Activated T-cell treated with anti-CD3 and anti-CD28 coated beads for 1 hour (primary cell): ENCODE measurements at places on chromosomes 7 and 10.

GRCh38 chr10:95759233-95759826 is 3.4 kb downstream of the ENTPD1 start:
- DNase-seq = no peak

GRCh38 chr7:130900471-130901076 is 166.6 kb upstream of the KLF14 start:
- DNase-seq = no peak

- peak; percentile 21 for DNase-seq
Observed at GRCh38 chr7:139915864-139916716, 87.0 kb downstream of the TBXAS1 start.

GRCh38 chr7:143884969-143885559 is 16.9 kb downstream of the TCAF1 start:
- no peak for DNase-seq

- peak; percentile 87 for DNase-seq
Observed at GRCh38 chr10:80078448-80079311, at the start of gene TMEM254. TMEM254 (plus strand) TSS chr10:80078665; CDS start chr10:80078700, 35 bp downstream.

- no peak for DNase-seq
Observed at GRCh38 chr7:38658921-38659320, 27.7 kb upstream of the AMPH start.

DNA sequence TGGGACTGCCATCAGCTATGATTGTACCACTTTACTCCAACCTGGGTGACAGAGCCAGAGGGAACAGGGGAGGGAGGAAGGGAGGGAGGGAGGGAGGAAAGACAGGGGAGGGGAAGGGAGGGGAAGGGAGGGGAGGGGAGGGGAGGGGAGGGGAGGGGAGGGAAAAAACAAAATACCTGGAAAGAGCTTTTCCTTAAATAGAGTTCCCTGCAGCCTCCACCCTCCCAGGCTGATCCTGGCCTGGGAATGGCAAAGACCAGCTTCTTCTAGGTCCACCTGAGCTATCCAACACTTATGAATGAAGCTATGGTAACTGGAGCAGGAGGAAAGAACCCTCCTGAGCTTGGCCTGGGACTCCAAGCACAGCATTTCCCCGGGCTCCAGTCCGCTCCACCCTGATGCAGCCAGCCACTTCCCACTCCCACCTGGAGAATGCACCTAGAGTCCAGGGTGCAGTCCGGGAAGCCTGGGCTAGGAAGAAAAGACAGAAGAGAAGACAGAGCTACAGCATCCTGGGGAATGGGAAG is 66.1 kb downstream of the GRID1 start:
- no peak for DNase-seq

DNA sequence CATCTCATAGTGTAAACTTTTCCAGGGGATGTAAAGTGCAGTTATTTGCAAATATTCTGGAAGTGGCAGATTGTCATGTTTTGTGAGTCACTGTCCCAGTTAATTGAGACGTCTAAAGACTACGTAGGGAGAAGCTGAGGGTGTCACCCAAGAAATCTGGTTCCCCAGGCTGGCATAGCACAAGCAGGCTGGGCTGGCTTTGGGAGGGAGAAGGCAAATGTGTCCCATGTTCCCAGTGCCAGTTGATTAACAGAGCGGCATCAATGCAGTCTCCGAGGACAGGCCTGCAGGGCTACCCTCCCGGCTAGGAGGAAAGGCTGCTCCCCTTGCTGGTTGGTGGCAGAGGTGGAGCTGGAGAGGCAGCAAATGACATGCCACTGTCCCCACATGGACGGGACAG is 388.3 kb upstream of the MKI67 start:
- DNase-seq = no peak

- DNase-seq = no peak
Observed at GRCh38 chr10:96275685-96276418, 4.5 kb upstream of the BLNK start.

DNA sequence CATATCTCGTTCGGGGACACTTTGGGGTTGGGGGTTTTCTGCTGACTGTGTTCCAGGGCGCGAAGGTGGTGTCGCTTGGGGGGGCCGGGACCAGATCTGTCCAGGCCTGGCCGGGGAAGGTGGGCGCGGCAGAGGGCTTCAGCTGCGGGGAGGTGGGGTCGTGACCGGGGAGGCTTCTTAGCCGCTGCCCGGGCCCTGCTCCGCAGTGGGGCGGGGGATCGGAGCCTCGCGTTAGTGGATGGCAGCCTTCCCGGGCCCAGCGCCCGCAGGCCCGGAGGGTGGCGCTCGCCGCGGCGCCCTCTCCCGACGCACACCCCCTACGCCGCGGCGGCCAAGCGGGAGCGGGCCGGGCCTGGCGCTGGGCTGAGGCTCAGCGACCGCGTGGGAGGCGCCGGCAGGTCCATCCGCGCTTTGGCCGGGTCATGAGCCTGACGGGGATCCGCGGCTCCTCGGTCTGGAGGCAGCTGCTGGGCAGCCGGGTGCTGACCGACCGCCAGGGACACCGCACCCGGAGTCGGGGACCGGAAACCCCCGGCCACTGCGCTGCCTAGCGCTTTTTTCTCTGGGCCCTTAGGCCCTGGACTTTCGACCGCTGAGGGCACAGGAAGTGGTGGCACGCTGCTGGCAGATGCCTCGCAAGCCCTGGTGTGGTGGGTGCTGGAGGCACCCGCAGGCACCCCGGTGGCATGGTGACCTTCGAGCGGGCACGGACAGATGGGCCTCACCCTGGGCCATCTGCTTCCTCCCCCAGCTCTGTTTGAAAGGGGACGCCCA is 1.2 kb downstream of the AGAP3 start:
- no peak for DNase-seq

DNA sequence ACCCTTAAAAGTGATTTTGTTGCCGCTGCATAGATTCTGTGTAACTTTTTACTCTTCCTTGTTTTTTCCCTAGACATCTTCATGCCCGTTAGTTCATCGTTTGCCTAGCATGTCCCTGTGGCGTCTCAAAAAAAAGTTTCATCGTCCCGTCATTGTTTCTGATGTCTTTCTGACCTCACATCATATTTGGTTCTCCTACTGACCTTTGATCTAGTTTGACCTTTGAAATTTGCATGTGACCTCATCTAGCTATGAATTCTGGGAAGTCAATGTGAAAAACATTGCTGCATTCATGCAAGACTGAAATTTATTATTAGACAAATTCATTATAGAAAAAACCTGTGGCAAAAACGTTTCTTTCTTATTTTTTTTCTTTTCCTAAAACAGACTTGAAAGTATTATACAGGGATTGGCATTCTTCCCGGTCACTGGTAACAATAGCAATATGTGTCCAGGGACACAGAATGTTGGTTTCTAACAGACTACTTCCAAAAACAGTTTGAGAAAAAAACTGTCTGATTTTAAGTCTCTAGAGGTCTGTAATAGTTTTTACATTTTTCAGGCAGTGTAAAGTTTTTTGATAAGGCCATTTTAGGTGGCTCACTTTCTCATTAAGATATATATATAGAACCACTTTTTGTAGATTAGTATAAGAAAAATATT is 280.9 kb downstream of the USP6NL start:
- DNase-seq = no peak

DNA sequence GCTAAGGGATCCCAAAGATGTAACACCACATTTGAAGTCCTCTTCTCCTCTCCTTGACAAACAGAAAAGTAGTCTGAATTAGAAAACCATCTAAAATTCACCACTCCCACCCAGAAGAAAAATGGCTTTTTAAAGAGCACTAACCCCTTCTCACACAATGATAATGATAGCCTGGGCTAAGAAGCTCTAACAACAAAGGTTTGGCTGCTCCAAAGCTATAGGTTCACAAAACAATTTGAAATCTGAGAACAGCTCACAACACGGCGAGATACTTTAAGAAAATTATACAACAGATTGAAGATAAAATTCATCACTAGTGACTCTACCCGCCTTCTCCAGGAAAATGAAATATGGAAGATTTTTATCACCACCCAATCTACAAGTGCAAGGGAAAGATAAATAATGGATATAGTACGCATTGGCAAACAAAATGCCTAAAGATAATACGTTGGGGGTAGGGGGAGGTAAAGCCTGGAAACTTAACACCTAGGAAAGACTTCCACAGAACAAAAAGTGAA is 7.4 kb downstream of the ITGB1 start:
- DNase-seq = no peak

DNA sequence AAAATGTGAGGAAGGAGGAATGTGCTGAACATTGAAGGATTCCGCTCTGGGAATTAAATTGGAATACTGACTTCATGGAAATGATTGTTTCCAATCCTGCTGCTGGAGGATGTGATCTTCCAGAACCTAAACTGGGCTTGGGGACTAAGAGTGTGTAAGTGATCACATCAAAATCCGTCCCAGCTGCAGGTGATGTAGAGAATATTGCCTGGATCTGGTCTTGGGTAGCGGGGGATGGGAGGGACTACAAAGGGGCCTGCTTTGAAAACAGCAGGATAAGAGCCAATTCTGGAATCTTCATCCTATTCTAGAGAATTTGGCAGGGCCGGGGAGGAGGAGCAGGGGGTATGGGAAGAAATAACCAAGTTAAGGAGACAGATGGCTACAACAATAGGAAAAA is 552.2 kb upstream of the FZD8 start:
- DNase-seq = no peak

DNA sequence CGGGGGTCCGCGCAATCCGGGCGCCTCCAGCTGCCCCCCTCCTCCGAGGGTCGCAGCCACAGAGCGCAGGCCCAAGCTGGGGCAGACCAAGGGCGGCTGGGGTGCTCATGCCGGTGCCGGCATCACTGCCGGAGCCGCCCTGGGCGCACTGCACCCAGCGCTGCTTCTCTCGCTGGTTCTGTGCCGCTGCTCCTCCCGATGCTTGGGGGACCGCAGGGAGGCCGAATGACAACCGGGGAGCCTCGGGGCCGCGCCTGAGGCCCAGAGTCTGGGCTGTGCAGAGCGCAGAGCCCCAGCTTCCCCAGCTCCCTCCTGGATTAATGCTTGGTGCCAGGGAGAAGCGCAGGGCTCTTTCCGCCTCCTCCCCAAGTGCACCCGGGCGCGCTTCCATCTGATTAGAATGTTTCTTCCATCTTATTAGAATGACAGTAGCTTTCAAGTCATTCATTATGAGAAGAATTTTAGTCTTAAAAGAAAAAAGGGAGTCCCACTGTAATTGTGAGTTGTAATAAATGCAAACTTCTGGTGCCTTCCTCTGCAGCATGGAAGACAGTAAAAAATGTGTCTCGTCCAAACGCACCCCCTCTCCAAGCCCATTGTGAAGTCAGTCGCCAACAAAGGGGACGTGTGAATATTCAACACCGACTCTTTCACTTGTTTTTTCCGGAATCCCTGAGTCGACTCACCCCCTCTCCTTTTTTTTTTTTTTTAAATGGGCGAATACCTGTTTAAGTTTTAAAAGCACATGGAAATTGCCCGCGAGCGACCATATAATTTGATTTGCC is 19.5 kb upstream of the PTF1A start:
- DNase-seq = no peak

DNA sequence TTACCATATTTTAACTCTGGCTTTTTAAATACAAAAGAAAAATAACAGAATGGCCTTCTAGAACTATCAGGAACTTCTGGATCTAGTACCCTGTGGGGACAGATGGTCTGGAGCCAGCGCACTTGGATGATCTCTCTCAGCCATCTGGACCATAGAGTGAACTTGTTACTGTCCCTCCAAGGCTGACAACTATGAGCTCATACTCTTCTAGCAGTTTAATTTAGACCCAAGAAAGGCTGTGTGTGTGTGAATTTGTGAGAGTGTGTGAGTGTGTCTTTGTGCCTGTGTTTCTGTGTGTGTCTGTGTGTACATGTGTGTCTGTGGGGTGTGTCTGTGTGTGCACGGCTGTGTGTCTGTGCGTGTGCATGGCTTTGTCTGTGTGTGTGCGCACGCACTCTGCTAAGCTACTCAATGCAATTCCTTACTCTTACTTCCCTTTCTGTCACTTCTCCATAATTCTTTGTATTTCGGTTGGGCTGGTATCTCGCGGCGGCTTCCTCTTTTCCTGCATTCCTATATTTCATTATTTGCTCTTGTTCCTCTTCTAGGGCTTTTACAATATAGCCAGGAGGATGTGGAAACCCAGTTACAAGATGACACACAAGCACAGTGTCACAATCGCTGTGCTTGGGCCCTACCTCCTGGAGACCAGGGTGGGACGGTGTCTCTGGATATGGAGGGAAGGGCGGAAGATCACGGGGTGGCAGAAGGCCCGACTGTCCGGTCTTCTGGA is 51.9 kb downstream of the IKZF1 start:
- no peak for DNase-seq

DNA sequence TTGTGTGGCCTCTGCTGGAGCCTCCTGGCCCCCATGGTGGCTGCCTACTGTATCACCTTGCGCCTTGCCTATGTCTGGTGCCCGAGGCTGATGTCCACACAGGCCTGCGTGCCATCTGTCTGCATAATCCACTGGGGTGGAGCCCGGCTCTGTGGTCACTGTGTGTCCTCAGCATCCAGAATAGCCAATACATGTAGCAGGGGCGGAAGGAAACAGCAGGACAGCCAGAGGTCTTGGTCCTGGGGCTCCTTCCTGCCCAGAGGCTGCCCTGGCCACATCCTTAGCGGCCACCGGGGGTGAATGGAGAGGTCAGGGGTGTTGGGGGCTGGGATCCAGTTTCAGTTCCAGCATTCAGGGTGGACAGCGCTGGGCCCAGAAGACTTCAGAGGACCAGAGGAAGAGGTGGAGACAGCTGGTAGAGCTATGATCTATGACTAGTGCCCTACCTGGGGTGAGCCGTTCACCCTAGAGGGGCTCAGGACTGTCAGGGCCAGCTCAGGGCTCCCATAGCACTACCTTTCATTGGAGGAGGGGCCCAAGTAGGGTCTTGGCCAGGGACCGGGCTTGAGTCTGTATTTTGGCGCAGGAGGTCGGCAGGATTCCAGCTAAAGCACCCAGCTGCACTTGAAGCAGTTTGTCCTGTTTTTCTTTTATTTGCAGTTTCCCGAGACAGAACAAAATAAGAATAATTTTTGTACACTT is 15.9 kb downstream of the YKT6 start:
- DNase-seq = no peak

DNA sequence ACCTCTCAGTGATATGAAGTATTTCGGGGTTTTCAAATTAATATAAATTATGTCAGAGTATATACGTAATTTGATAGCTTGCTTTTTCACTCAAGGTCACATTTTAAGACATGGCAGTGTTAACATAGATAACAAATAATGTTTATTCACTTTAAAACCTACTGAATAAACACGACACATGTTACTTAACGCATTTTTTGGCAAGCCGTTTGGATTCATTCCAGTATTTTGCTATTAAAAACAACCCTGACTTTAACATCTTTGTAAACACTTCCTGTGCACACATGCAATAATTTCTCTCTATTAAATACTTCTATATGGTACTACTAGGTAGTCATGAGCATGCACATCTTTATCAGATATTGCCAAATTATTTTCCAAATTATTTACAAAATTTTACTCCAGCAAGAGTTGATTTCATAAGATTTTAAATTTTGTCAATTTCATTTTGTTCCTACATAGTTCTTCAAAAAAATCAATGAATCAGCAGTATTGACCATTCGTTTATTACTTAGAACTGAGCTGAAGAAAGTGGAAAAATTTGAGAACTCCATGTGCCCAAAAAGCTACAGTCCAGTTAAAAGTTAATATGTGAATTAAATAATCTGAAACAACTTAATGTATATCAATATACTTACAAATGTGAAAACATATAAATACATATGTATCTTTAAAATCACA is 26.8 kb upstream of the THSD7A start:
- no peak for DNase-seq
